ENCODE measurements at places on chromosomes 4 and X.
A peak's percentile ranks its signal among the peaks of the same experiment; 100 is the strongest.

DNA sequence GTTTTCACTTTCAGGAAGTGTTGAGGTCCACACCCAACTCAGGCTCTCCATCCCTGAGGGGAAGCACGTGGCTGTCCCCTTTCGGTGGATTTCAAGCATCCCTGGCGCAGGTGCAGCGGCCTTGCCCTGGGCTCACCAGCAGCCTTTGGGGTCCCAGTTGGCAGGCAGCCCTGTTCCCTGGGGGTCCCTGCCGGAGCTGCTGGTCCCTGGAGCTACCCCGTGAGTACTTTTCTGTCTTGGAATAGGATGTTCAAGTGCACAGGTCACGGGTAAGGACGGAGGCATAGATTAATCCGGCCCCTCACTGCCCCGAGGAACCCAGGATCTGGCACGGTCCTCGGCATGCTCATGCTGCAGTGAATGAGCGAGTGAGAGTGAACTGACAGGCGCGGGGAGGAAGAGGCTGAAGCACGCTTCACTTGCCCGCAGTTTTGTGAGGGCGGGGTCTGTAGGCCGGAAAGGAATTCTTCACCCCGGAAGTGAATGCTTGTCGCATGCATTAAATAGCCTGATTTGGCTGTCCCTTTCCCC is 117.2 kb upstream of the FAT1 start:
- peak; percentile 76 for DNase-seq

GRCh38 chr4:77127215-77127614 is 29.8 kb upstream of the CCNG2 start:
- no peak for DNase-seq

DNA sequence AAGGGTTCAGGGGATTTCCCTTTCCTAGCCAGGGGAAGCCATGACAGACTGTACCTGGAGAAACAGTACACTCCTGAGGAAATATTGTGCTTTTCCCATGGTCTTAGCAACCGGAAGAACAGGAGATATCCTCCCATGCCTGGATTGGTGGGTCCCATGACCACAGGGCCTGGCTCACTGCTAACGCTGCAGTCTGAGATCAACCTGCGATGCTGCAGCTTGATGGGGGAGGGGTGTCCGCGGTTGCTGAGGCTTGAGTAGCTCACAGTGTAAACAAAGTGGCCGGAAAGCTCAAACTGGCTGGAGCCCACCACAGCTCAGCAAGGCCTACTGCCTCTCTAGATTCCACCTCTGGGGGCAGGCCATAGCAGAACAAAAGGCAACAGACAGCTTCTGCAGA is 819.5 kb downstream of the TECRL start:
- DNase-seq = no peak

DNA sequence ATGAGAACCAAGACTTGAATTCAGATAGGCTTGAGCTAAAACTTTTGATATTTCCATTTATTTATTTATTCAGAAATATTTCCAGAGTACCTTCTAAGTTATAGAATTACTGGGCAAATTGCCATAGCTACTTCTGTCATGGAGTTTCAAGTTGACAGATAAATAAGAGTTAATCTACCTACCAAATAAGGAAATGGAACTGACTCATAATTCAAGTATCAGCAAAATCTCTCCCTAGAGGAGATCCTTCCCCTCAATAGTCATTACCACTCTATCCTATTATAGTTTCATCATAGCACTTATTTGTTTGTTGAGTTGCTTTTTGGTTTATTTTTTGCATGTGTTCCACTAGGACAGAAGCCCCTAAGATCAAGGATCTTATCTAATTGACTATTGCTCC is 48.8 kb upstream of the CCSER1 start:
- no peak for DNase-seq

GRCh38 chrX:68533656-68534055 is 34.8 kb downstream of the YIPF6 start:
- no peak for DNase-seq

GRCh38 chrX:20026278-20026677 is 35.4 kb upstream of the BCLAF3 start:
- no peak for DNase-seq

- DNase-seq = no peak
These were observed 74.5 kb upstream of the IL2 start for GRCh38 chr4:122531038-122531437.

- no peak for DNase-seq
These were observed 552 bp downstream of the ADH5 start for GRCh38 chr4:99088023-99088449.

DNA sequence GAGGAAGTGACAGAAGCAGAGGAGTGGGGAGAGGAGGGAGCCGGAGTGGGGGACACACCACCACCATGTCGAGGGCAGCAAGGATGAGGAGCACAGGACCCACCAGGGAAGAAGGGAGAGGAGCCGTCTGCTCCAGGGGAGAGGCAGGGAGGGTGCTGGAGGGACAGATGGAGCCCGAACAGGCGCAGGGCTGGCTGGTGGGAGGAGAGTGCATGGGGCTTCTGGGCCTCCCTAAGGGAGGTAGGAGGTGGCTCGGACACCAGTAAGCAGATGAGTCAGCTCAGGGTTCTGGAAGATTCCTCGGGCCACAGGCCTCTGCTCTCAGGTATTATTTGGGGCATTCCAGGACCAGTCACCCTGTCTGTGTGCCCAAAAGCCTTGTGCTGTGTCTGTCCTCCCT is 29.8 kb downstream of the ATP2B3 start:
- no peak for DNase-seq

GRCh38 chrX:113529426-113530013 is 688.9 kb upstream of the AMOT start:
- no peak for DNase-seq

- no peak for DNase-seq
These were observed 47.8 kb downstream of the SLIT2 start for GRCh38 chr4:20299515-20299914.

DNA sequence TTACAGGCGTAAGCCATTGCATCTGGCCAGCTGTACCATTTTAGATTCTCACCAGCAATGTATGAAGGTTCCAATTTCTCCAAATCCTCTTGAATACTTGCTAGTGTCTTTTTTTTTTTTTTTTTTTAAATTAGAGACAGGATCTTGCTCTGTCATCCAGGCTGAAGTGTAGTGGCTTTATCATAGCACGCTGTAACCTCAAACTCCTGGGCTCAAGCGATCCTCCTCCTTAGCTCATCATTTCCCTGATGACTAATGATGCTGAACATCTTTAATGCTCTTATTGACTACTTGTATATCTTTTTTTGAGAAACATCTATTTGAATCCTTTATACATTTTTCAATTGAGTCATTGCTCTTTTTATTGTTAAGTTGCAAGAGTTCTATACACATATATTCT is 40.3 kb downstream of the HDAC8 start:
- no peak for DNase-seq

GRCh38 chrX:39504850-39505259 is 592.9 kb downstream of the BCOR start:
- DNase-seq = no peak
